ENCODE measurements at places on chromosomes 2 and 18.

DNA sequence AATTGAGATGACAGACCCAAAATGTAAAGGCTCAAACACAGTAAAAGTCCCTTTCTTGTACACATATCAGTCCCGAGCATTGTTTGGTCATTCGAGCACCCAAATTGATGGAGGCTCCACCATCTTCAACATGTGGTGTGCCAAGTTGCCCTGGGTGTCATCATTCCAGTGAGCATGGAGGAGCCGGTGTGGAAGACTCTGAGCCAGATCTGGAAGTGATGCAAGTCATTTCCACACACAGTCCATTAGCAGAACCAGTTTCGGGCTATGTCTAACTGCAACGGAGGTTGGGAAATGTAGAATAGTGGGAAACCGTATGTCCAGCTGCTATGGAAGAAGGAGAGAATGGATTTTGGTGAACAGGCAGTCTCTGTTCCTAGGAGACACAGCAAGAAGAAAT, 40.9 kb upstream of the BZW1 start:
- no peak for DNase-seq

DNA sequence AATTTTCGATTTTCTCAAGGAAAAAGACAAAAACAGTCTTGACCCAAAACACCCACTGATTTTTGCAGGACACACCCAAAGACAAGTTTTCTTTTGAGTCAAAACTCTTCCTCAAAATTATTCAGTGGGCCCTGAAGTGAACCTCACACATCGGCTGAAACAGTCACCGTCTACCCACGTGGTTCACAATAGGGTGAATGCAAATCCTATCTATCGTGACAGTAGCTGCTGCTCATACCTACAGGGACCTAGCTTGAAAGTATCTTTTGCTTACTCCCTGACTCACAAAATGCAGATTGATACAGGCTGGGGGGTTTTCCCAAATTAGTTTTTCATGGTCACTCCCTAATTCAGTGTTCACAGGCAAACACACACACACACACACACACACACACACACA, 10.7 kb upstream of the CD226 start:
- DNase-seq: no peak

DNA sequence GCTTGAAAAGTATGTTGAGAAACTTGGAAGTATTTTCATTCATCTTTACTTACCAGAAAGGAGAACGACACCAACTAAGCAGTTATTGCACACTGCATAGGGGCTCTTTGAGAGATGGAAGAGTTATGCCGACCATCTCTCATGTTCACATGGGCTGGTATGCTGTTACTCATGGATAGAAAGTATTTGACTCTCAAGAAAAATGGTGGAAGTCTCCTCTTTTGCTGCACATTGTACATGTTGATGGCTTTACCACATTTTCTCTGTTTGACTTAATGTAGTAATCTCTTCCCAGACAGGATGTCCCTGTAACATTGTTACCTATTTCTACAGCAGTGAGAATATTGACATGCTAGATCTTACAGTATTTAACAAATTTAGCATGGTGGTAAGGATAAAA, 23.2 kb downstream of the CAB39 start:
- no peak for DNase-seq

DNA sequence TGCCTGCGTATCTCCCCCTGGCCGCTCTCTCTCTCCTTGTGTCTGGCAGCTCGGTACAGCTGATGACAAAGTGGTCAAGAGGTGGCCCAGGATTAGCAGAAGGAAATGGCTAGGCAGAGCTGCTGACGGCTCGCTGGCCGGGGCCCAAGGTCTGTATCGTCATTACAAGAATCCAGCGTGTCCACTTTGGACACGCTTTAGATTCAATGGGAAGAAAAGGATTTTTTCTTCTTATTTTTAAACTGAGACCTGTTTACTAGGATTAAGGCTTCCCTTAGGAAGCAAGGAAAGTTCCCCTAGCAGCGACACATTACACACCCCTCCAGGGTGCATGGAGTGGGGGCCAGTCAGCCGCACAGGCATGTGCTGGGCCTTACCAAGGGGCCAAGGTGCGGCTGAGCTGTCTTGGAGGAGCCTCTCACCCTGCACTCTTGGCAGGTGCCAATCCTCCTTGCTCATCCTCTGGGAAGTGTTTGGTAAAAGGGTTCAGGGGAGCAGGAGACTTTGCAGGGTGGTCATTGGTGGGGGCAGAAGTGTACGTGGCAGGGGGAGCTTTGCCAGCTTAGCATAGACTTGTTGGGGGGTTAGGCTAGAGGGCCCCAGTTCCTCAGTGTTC, 76.8 kb downstream of the POLR1A start:
- DNase-seq: no peak

DNA sequence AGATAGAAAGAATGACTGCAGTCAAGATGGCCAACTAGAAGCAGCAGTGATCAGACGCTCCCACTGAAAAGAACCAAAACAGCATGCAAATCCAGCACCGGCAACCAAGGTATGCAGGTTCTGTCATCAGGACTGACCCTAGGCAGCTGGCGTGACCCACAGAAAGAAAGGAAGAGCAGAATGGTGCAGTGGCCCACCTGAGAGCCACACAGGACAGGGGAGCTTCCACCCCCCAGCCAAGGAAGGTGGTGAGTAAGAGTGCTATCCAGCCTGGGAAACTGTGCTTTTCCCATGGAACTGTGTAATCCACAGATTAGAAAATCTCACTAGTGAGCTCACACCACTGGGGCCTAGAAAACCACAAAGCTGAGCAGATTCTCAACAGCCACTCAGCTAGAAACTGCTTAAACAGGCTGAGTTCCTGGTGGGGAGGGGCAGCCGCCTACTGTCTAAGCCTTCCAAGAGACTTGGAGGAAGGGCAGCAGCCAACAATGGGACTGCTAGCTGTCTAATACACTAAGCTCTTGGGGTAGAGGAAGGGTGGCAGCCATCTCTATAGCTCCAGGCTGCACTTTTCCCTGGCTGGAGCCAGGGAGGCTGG, 127.9 kb downstream of the EVA1A start:
- no peak for DNase-seq

GRCh38 chr2:132419941-132420340, 3.3 kb downstream of the GPR39 start:
- no peak for DNase-seq

GRCh38 chr18:49457616-49458015, 2.8 kb downstream of the DYM start:
- DNase-seq: no peak
